ENCODE measurements at places on chromosomes 4 and X.

GRCh38 chrX:79139446-79139845, 5.0 kb upstream of the GPR174 start:
- DNase-seq: no peak

GRCh38 chr4:183960046-183960420, 54.9 kb downstream of the STOX2 start:
- DNase-seq: peak; percentile 4

DNA sequence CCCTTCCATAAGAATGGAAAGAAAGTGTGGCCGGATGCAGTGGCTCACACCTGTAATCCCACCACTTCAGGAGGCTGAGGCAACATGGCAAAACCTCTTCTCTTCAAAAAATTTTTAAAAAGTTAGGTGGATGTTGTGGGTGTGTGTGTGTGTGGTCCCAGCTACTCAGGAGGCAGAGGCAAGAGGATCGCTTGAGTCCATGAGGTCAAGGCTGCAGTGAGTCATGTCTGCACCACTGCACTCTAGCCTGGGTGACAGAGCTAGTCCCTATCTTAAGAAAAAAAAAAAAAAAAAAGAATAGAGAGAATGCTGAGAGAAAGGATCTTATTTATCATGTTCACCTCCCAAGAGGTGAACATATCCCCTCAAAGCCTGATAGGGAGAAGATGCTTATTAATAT, 492.1 kb upstream of the SMIM31 start:
- no peak for DNase-seq

DNA sequence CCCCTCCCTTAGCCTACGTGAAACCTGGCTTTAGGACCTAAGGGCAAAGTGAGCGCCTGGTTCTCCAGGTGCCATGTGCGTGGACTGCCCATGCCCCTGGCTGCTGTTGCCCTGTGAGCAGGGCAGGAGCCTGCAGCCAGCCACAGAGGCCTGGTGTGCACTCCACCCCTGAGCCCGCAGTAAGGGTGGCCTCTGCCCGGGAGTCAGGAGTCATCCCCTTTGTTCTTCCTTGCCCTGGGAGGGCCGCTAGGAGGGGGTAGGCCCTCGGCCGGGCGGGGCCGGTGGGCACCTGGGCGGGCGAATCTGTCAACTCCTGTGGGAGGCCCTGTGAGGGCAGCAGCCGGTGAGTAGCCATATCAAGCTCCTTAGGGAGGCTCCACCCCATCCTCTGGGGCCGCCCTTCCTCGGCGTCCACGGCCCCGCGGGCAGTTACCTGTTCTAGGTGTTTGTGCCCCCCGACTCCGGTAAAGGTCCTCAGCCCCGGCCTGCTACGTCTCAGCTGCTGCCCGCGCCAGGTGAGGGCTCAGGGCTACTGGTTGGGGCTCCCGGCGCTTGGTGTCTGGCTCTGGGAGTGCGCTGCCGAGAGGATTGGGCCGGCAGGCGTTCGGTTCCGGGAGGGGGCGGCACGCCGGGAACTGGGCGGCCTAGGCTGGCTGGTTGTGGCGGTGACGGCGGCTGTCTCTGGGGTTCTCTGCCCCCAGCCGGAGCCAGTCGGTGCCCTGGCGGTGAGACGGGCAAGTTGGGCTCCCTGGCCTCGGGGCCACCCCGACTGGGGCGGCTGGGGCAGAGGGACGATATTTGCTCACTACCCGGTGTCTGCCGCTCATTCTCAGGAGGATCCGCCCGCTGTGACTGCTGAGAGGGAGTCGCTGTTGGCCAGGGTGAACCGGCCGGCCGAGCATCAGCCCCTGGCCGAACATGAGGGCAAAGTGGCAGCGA, 1060.2 kb downstream of the TECRL start:
- no peak for DNase-seq

DNA sequence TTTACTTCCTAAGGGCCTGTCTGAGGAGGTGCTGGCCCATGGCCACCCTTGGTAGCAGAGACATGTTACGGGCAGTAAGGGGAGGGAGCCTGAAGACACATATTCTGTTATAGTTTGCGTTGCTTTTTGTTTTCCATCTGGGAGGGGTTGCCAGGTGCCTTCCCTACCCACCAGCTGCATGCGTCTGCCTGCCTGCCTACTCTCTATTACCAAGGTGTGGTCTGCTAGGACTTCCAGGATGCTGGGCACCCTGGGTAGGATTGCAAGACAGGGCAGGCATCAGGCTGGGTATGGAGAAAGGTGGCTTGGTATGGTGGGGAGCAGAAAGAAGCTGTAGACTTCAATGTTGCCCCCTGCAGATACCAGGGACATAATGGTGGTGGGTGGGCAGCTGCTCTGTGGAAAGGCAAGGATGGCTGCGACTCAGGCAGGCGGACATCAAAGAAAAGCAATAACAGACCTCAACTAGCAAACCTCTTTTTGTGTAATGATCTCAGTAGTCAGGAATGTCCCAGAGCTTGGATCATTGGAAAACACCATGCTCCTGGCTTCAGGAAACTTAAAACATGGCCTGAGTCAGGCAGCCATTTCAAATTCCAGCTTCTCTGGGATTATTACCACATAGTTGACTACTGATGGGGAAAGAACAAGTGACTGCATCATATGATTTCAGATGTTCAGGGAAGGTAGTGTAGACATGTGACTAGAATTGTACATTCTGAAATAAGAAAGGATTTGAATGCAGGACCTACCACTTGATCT, 67.8 kb downstream of the HOPX start:
- DNase-seq: peak; percentile 58

DNA sequence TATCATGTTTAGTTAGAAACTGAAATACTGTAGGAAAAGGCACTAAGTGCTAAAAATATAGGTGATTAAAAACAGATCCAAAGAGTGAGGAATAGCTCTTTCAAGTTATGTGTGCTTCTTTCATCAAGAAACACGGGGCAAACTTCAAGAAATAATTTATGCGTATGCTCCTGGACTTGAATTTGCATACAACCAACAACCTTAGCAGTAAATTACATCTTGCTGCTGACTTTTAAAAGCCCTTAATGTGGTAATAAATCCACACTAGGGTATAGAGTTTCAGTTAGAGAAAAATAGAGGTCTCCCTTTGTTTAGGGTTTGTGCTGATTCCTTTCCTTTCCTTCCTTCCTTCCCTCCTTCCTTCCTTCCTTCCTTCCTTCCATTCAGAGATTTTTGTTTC, 94.5 kb upstream of the GC start:
- DNase-seq: no peak

DNA sequence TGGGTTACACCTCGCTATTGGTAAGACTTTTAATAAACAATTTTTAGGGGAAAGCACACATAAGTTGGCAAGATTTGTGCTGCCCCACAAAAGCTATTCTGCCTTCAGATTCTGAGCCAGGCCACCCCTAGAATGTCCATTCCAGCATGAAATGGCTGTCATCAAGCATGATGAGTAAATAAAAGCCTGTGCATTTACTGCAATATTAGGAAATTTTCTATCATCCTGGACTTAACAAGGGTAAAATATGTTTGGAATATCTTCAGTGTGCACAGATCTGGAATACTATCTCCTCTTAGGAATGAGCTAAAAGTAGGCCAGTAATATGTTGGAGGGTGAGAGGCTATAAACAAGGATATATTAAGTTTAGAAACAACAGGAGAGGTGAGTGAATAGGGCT, 510.9 kb downstream of the ANKRD50 start:
- peak; percentile 17 for DNase-seq

DNA sequence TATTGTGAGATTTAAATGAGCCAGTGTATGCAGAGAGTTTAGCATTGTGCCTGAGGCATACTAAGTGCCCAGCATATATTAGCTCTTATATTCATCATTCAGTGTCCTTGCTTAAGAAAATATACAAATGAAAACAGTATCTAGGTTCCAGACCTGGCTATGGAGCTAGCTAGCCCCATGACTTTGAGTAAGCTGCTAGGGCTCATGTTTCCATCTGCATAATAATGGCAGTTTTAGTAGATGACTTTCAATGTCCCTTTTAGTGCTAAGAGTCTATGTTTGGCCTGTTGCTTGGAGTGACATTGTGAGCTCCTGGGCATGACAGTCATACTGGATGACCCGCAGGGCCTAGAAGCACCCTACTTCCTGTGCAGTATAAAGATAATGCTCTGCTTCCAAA, 435.3 kb downstream of the ZIC3 start:
- DNase-seq: no peak

- DNase-seq: no peak
Observed at GRCh38 chrX:2901367-2902036, 27.6 kb downstream of the ARSD start.

- no peak for DNase-seq
Observed at GRCh38 chr4:5416637-5417036, 291.7 kb downstream of the EVC2 start.

GRCh38 chr4:14478504-14478903, 523.8 kb upstream of the CPEB2 start:
- no peak for DNase-seq

GRCh38 chr4:169263791-169264392, 6.9 kb downstream of the SH3RF1 start:
- no peak for DNase-seq

DNA sequence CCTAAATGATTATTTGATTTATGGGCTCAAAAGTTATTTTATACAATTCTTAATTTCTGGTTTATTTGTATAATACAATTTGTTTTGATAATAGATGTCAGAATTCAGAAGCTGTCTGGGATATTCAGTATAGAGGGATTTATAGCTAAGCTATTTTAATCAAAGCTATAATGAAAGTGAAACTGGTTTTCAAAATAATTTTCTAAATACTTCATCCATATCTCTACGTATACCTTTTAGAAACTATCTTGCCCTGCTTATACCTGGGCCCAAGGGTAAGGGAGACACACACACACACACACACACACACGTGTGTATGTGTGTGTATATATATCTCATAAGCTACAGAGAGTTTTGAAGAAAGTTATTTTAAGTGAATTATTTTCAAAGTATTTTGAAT, 2.9 kb downstream of the TMEM131L start:
- DNase-seq: no peak

DNA sequence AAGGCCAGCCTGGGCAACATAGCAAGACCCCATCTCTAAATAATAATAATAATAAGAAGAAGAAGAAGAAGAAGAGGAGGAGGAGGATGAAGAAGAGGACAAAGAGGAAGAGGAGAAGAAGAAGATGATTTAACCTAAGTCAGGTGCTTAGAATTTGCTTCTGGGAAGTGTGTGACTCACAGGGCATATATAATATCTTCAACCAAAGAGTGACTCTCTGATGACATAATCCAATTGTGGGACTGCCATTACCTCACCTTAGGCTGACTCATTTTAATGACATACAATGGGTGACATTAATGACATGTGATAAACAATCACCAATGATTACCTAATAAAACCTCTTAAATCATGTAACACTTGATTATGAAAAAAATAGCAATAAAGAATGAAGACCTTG, 32.7 kb upstream of the MBTPS2 start:
- DNase-seq: no peak

GRCh38 chr4:88731381-88731780, 33.8 kb upstream of the NAP1L5 start:
- DNase-seq: peak; percentile 13

GRCh38 chrX:110104078-110104477, 101.2 kb downstream of the TMEM164 start:
- no peak for DNase-seq

DNA sequence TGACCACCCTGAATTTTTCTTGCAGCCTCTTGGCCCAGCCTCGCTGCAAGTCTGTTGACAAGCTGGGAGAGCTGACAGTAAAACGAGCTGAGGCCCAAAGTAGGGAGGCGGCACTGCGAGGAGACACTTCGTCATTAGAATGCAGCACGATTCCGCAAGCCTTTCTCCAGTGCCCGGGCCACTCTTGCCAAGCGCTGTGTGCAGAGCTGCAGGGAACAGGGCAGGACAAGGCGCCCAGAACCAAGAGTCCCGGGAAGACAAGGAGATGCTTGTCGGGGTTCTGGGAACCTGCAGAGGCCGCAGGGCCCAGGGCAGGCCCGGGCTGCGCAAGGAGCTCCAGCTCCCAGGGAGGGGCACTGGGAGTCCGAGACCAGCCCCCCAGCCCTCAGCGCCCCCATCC, 187.1 kb downstream of the BCOR start:
- DNase-seq: no peak

- no peak for DNase-seq
Observed at GRCh38 chrX:64698317-64698716, 277.9 kb downstream of the ZC4H2 start.

- no peak for DNase-seq
Observed at GRCh38 chr4:181525634-181526033, 717.6 kb upstream of the TENM3 start.

GRCh38 chr4:76923619-76924357, 25.8 kb upstream of the SEPTIN11 start:
- no peak for DNase-seq

DNA sequence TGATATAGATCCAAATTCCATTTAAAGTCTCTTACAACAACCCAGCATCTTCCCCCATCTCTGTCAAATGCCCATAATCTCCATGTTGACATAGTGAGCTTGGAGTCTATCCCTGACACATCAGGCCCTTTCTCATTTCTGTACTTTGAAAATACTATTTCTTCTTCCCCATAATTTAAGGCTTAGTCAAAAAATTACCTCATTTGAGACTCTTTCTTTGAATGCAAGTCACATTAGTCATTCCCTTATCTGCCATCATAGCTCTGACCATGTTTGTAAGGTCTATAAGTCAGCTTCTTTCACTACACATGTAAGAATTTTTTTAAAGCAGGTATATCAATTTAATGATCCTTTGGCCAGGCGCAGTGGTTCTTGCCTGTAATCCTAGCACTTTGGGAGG, 99.9 kb downstream of the DDX60 start:
- DNase-seq: peak; percentile 84

DNA sequence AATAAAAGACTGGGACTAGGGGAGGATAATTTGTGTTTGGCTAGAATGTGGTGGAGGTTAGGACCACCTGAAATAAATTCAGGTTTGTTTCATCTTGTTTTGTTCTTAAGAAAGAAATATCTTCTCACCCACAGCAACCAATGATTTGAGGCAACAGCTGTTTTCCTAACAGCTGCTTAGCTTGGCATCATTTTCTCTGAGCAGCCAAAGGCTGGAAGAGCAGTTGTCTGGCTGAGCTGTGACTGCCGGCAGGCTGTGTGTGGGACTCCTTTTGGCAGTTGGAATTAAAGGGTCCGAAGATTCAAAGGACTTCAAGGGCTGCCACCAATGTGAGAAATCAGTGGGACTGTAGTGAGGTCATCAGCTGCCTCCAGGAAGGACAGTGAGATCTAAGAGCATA, 5.0 kb downstream of the TRIM75 start:
- no peak for DNase-seq

GRCh38 chr4:6092971-6093370, 74.7 kb upstream of the C4orf50 start:
- DNase-seq: no peak

GRCh38 chr4:183594823-183595222, 64.2 kb downstream of the RWDD4 start:
- no peak for DNase-seq

- no peak for DNase-seq
Observed at GRCh38 chrX:77398330-77398954, 48.7 kb upstream of the FGF16 start.

DNA sequence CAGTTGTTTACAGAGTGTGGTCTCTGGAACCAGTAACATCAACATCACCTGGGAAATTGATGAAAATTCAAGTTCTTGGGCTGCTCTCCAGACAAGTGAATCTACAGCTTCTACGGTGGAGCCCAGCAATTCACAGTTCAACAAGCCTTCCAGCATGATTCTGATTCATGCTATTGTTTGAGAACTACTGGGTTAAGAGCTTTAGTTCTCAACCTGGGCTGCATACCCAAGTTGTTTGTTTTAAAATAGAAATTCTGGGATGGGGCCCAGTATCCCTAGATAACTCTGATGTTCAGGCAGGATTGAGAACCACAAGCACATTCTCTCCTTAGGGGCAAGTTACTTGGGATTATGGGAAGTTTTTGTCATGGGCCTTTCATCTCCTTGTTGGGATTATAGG, 37.9 kb upstream of the PGK1 start:
- peak; percentile 48 for DNase-seq

- no peak for DNase-seq
Observed at GRCh38 chr4:16739997-16740624, 158.3 kb downstream of the LDB2 start.
